ENCODE measurements at places on chromosomes 11 and 22. TPM values are rescaled to one million over a fixed set of nuclear protein-coding genes. Genes with fewer than 3 reads are reported as not detected.

GRCh38 chr22:23704062-23704461 is 13.2 kb downstream of the RGL4 start:
- H3K4me1 ChIP-seq, result no peaks in the 10 kb centered on the region
- H3K27ac ChIP-seq, result no peak overlapping the region
- no peaks in the 10 kb centered on the region for H3K27me3 ChIP-seq
- peaks cover 2% of the 10 kb centered on the region for H3K36me3 ChIP-seq

DNA sequence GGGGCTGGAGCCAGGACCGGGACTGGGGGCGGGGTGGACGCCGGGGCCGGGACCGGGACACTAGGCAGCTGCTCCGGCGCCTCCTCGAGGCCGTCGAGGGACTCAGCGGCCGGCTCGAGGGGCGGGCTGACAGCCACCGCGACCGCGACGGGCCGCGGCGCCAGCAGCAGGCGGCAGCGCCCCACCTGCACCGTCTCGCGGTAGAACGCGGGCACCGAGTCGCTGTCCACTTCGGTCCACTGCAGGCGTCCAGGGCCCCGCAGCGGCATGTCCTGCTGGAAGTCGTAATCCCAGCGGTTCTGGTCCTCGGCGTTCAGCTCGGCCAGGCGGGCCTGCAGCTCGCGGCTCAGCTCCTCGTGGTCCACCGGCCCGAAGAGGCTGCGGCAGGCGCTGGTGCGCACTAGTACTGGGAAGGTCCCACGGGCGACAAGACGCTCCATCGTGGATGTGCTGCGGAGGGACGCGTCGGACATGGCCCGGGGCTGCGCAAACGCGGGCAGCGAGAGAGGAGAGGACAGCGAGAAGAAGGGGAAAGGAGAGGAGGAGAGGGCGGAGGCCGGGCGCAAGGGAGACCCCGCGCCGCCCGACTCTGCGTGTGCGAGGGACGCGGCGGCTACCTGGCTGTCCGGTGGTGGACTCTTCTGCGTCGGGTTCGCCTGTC is 428 bp downstream of the CDKN1C start:
- peak overlapping the region; percentile 64 for H3K4me3 ChIP-seq
- peaks cover 5% of the 10 kb centered on the region for H3K4me1 ChIP-seq
- no peaks in the 10 kb centered on the region for H3K27me3 ChIP-seq
- no peak overlapping the region for H3K27ac ChIP-seq
- no peak for DNase-seq

DNA sequence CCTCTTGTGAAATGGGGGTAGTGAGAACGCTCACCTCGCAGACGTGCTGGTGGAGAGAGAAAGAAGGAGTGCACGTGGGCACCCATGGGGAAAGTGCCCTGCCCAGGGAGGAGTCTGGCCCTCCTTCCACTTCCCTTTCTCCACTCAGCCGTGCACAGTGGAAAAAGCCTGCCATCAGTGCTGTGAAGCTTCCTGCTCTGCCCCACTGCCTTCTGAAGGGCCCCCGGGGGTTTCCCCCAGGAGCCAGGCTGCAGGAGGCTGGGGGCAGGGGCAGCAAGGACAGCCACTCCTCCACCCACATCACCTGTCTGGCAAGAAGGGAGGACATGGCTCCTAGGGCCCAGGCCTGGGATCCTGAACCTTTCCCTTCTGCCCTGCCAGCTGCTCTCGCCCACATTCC is 7.6 kb downstream of the TP53I11 start:
- no peak for DNase-seq
- no peaks in the 10 kb centered on the region for H3K27me3 ChIP-seq
- no peaks in the 10 kb centered on the region for H3K36me3 ChIP-seq
- H3K27ac ChIP-seq, result no peak overlapping the region

GRCh38 chr11:47057365-47057764 is 119.3 kb downstream of the ARFGAP2 start:
- no peak overlapping the region for H3K4me3 ChIP-seq
- no peaks in the 10 kb centered on the region for H3K27me3 ChIP-seq
- no peak overlapping the region for H3K27ac ChIP-seq
- H3K4me1 ChIP-seq, result no peaks in the 10 kb centered on the region
- H3K36me3 ChIP-seq, result no peaks in the 10 kb centered on the region
- no peak for DNase-seq

GRCh38 chr11:65150509-65151299 is 16.4 kb upstream of the SYVN1 start:
- H3K4me1 ChIP-seq, result peaks cover 13% of the 10 kb centered on the region
- peak; percentile 64 for DNase-seq
- peak overlapping the region; percentile 55 for H3K27ac ChIP-seq
- no peaks in the 10 kb centered on the region for H3K36me3 ChIP-seq

GRCh38 chr22:21009638-21010425 is 5.1 kb upstream of the P2RX6 start:
- no peaks in the 10 kb centered on the region for H3K27me3 ChIP-seq
- DNase-seq, result no peak
- peaks cover 9% of the 10 kb centered on the region for H3K4me1 ChIP-seq
- no peaks in the 10 kb centered on the region for H3K36me3 ChIP-seq
- no peak overlapping the region for H3K27ac ChIP-seq
- H3K4me3 ChIP-seq, result no peak overlapping the region

Gene BATF2
- total RNA-seq, result 1.6 TPM

Gene TRIM29
- total RNA-seq, result 0.64 TPM

Gene ELMOD1
- 2.1 TPM for total RNA-seq

Gene MMP26
- not detected for total RNA-seq

Measured in Panc1 (cell line).